Stimulated activated naive CD4-positive, alpha-beta T cell (primary cell): ENCODE measurements at places on chromosomes 3 and 15.

- no peak for DNase-seq
These were observed 681.3 kb downstream of the ROBO1 start for GRCh38 chr3:79086514-79086913.

GRCh38 chr15:65342493-65342892 is 35.3 kb downstream of the IGDCC3 start:
- DNase-seq, result no peak

DNA sequence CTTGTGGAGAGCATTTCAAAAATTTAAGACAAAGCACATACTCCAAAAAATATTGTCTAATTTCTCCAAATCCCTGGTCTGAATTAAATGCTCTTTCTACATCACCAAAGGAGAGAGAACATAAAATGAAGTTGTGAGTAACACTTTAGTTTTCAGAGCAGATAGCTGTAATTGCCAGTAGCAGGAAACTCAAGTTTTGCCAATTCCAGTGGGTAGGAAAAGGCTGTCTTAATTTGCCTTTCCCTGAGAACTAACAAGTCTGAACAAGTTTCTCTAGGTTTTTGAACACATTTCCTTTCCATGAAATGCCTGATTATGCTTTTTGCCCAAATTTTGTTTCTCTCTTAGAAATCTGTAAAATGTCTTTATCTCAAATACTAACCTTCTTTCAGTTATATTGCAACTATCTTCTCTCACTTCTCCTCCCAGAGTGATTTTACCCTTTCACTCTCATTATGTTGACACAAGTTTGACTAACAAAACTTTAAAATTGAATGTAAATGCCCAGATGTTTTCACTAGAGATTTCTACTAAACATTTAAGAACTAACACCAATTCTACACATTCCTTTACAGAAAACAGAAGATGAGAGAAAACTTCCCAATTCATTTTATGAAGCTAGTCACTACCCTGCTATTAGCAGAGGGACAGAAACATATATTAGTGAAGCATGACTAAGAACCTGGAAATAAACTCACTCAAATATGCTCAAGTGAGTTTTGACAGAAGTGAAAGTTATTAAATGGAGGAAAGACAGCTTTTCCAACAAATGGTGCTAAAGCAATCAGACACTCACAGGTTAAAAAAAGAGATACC is 38.4 kb downstream of the RFX7 start:
- DNase-seq, result no peak

DNA sequence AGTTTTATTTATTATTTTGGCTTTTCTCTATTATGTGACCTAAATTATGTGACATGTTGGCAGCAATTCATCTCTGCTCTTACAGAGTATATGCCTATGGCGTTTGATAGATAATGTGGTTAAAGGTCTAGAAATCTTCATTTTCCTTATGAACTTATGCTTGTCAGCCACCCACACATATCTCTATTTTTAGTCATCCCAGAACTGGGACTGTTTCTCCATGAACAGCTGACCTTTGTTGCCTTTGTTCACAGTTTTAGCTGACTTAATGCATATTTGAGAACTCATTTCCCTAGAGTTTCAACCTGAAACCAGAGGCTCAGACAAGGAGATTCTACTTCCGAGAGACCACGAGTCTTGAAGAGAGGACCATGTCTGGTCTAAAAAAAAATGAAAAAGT is 176.5 kb downstream of the RAP2B start:
- no peak for DNase-seq

- no peak for DNase-seq
These were observed 85.2 kb upstream of the PPIB start for GRCh38 chr15:64247906-64248541.
